ENCODE measurements at places on chromosomes 12 and 14. TPM values are rescaled to one million over a fixed set of nuclear protein-coding genes. Genes with fewer than 3 reads are reported as not detected.

The ENDOU gene
- total RNA-seq, result 1.7 TPM

The RBM19 gene
- total RNA-seq, result 27.7 TPM

The ZNF268 gene
- total RNA-seq, result 20.4 TPM

The TTC7B gene
- 75.7 TPM for total RNA-seq

The BICDL1 gene
- total RNA-seq, result 0.51 TPM

The STYK1 gene
- total RNA-seq, result 0.19 TPM

The TBX3 gene
- 3.5 TPM for total RNA-seq

The OTOGL gene
- 0.46 TPM for total RNA-seq

The LYZ gene
- 20.7 TPM for total RNA-seq

The GLIPR1L1 gene
- not detected for total RNA-seq

The SLC25A21 gene
- 1.2 TPM for total RNA-seq

The SH2B3 gene
- 32.4 TPM for total RNA-seq

The MYRFL gene
- total RNA-seq, result 0.23 TPM

The GALNT16 gene
- total RNA-seq, result 23.4 TPM

The MSRB3 gene
- total RNA-seq, result 329 TPM

The FGF23 gene
- not detected for total RNA-seq

The DUSP6 gene
- 42.2 TPM for total RNA-seq

The RNFT2 gene
- 1.2 TPM for total RNA-seq

The ZNF891 gene
- 2.8 TPM for total RNA-seq

The NID2 gene
- total RNA-seq, result 56.9 TPM

The LHX5 gene
- not detected for total RNA-seq

The RDH12 gene
- 0.23 TPM for total RNA-seq

The CLEC1B gene
- total RNA-seq, result not detected

The TRPV4 gene
- 1.1 TPM for total RNA-seq

The ERBB3 gene
- total RNA-seq, result 1.4 TPM

The ACSM4 gene
- total RNA-seq, result not detected

The TESPA1 gene
- 1.00 TPM for total RNA-seq

The SPTSSA gene
- total RNA-seq, result 25.4 TPM

The DLK1 gene
- not detected for total RNA-seq

The KCNK10 gene
- total RNA-seq, result not detected

The DPF3 gene
- total RNA-seq, result 0.19 TPM

The SALL2 gene
- total RNA-seq, result 7.1 TPM

The FOXG1 gene
- not detected for total RNA-seq

The A2M gene
- 1,306 TPM for total RNA-seq

The C14orf93 gene
- 5.7 TPM for total RNA-seq

The TEX52 gene
- not detected for total RNA-seq

Data from posterior vena cava (tissue), 2 donors.